ENCODE measurements at places on chromosomes 12 and 14.

- no peak for DNase-seq
These were observed 117.2 kb upstream of the SSTR1 start for GRCh38 chr14:38090506-38090905.

GRCh38 chr14:53924753-53925152, 31.9 kb downstream of the BMP4 start:
- no peak for DNase-seq

DNA sequence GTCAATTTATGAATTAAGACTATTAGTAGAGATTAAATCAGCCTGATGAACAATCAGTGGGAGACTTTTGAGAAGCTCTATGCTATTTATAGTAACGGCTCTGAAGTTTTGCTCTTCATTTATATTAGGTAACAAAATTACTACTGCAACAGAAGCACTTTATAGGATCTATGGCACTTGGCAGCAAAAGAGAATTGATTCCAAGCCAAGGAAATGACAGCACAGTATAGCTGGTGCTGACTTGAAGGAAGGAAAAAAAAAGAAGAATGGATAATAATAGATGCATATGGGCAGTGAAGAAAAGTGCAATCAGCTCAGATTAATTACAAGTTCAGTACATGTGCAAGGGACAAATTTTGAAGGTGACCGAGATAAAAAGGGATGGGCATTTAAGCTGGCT, 228.2 kb upstream of the PPFIA2 start:
- no peak for DNase-seq

DNA sequence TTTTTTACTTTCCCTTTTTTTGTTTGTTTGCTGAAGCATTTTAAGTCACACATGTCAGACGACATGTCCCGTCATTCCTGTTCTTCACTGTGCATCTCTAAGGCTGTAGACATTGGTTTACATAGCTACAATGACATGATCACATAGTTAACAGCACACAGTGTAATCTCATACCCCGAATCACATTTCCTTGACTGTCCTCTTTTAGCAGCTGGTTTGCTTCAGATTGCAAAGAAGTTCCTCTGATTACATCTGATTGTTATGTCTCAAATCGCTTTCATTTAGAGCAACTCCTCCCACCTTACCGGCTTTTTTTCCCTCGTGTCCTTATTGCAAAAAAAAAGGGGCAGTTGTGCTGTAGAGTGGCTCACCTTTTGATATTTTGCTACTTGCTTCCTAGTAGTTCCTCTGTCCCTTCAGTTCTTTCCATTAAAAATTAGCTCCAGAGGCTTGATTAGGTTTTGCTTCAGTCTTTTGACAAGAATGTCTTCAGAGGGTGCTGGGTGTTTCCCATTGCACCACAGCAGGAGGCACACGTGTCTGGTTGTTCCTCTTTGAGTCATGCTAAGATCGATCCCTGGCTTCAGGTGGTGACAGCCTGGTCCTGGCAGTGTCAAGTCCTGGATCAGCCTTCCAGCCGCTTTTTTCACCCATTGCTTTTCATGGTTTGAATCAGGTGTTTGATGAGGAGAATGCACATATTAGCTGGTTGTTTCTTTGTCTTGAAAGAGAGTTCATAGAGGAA, 35.0 kb downstream of the ZNF664 start:
- no peak for DNase-seq

- DNase-seq, result no peak
These were observed 364.2 kb downstream of the GALC start for GRCh38 chr14:87628780-87629179.

GRCh38 chr12:58915634-58916033, 4.7 kb downstream of the LRIG3 start:
- no peak for DNase-seq

DNA sequence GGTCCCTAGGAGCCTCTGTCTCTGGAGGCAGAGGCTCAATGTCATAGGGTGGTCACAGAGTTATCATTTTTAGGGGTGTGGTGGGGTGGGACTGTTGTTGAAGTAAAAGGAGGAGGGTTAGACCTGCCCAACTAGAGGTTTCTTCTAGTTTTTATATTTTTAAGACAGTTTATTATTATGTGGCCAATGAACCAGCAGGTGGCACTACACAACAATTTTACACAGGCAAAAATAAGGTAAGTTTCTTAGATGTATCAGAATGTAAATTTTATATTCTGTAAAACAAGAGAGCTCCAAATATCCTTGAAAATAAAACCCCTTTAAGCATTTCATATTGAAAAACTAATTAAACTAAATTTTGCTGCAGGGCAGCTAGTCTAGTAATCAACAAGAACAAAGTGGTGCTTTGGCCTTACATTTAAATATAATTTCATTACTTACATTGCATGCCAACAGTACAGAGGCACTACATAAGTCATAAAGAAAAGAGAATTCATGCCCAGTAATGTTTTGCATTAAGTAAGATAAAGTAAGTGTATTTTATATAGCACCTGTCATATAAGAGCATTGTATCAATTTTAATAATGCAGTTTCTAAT, 22.2 kb upstream of the OVCH1 start:
- DNase-seq, result no peak

- DNase-seq, result no peak
These were observed 10.4 kb upstream of the FZD10 start for GRCh38 chr12:130151846-130152245.

GRCh38 chr12:57456145-57456700, 1.1 kb downstream of the INHBE start:
- no peak for DNase-seq

GRCh38 chr14:89447182-89447944, 30.3 kb upstream of the FOXN3 start:
- no peak for DNase-seq

DNA sequence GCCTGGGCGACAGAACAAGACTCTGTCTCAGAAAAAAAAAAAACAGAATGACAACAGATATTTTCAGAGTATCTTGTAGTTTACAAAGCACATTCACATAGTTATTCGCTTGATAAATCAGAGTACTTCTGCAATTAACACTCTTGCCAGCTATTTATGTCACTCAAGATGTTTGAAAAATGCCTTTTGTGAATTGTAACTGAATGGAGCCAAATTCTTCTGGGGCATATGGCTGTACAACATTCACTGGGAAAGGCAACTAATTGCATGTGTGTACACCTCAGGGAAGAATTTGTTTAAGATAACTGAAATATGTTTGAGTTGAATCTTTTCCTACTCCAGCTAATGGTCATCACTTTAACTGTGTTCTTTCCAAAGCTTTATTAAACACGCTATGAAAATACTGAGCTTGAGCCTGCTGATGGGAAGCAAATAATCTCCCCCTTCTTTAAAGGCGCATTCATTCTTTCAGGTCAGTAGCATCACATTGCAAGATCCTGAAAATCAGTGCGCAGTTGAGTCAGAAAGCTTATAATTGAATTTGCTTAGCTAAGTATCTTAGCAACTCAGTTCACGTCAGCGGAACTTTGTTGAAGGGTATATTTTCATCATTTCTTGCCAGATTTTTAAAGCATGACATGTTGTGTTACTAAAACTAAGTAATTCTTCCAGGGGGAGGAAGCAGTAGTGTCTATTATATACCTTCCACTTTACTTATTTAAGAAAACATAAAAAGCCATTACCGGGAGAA, 66.6 kb downstream of the SINHCAF start:
- DNase-seq, result no peak

GRCh38 chr14:78308079-78308478, 137.9 kb downstream of the NRXN3 start:
- no peak for DNase-seq

GRCh38 chr12:95204141-95204866, 13.0 kb downstream of the FGD6 start:
- DNase-seq, result no peak

DNA sequence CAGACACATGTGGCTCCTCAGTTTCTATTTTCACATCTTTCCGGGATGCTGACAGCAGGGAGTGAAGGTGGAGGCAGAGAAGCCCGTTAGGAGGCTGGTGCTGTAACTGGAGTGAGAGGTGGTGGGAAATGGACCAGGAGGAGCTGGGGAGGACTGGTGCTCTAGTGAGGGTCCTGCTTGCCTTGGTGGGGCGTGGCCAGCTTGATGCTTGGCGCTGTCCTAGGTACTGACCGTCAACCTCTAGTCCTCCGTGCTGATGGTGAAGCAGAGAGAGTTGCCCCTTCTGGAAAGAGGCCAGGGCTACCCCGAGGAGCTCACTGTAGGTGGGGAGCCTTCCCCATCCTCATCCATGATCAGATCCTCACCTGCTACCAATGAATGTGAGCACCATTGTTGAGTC, 1.4 kb downstream of the TRMT61A start:
- DNase-seq, result no peak

DNA sequence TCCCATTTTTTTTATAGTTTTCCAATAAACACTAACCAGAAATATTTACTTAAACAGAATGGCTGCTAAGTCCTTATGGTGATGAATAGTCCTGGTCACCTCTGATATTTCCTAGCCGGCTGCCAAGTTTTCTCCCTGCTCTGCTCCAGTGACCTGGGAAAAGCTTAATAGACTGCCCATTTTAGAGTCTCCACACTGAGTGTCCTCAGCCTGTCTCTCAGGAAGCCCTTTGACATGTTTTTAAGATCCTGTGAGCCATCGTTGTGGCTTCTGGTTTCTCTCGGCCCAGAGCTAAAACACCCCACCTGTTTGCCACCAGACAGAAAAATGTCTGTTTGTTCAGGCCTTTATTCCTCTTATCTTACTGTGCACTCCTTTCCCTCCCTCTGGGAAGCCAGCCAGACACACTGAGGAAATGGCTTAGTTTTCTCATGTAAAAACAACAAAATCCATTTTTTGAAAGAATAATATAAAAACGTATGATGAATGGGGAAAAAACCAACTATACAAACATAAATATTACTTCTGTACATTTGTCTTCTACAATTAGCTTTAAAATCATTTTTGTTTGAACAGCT, 25.4 kb upstream of the ALDH2 start:
- no peak for DNase-seq

DNA sequence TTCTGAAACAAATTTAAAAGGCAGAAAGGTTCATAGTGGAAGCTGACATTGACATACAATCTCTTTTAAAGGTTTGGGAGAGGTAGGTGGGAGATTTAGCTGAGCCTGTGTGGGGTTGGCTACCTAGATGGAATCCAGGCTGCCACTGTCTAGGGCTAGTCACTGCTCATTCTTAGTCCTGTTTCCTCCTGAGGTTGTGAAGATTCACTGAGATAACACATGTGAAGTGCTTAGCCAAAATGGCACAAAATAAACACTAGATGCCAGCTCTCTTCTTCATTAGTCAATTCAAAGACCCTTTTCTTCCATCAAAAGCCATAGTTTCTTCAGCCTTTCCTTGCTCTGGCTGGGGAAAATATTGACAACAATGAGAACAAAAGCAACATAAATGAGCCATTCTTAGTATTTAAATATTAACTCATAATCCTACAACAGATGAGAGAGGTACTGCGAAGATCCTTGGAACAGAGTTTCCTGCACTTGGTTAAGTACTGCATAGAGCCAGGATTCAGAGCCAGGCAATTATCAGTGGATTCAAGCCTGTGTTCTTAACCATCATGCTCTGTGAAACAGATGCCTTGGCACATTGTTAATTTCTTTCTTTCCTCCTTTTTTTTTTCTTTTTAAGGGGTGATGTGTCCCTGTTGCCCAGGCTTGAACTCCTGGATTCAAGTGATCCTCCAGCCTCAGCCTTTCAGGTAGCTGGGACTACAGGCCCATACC, 3.5 kb downstream of the MYF6 start:
- DNase-seq, result no peak

DNA sequence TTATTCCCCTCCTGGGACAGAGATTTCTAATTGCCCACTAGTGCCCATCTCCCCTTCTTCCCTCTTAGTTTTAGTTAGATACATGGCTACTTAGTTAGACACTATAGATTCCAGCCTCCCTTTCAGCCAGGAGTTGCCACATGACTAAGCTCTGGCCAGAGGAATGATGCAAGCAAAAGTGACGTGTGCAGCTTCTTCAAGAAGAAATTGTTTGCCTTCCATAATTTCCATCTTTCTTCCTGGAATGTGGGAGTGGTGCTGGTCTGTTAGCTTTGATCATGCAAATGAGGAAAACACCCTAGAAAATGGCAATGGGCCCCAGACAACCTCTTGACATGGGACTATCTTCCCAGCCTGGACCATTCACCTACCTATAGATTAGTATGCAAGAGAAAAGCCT, 21.4 kb downstream of the CCDC177 start:
- DNase-seq, result no peak

DNA sequence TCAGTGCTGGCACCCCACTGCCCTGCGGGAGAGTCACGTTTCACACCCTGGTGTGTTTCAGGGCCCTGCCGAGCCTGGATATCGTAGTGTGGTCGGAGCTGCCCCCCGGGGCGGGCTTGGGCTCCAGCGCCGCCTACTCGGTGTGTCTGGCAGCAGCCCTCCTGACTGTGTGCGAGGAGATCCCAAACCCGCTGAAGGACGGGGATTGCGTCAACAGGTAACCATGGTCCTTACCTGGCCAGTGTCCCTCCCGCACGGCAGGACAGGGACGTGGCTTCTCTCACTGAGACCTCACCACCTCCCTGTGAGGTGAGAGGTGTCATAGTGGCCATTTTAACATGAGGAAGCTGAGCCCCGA, 7.7 kb downstream of the MVK start:
- DNase-seq, result no peak

DNA sequence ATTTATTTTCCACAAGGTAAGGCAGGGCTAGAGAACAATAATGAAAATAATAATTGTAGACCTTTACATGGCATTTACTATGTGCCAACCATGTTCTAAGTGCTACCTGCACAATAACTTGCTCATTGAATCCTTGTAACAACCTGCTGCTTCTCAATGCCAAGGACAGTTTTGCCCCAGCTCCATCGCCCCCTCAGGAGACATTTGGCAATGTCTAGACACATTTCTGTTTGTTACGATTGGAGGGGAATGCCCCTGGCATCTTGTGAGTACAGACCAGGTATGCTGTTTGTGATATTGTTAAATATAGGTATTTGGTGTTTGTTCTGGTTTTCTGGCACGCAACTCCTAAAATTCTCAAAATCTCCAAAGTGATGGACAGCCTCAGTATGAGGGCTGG, 8.1 kb upstream of the ATXN2 start:
- DNase-seq, result no peak

DNA sequence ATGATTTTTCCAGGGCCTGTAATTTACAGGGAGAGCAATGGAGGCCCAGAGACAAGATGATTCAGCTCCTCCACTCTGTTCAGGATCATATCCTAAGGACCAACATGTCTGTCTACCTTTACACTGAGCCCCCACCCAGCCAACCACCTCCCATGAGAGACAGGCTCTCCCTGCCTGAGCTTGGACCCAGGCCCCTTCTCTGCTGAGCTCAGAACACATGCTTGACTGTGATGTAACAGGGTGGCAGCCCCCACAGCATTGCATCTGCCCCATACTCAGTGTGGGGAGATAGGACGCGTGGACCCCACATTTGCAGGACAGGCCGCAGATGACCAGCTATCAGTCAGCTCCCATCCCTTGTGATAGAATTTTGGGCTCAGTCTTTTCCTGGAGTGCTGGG, 313.9 kb downstream of the ADGRD1 start:
- DNase-seq, result no peak

- no peak for DNase-seq
These were observed 35.2 kb upstream of the PTGR2 start for GRCh38 chr14:73816393-73816816.

GRCh38 chr12:15151161-15152091, 69.8 kb downstream of the RERG start:
- no peak for DNase-seq

GRCh38 chr12:20404576-20405346, 36.4 kb downstream of the PDE3A start:
- DNase-seq, result no peak

Data from nucleus accumbens (tissue), 56 donors.